Astrocyte (in vitro differentiated cells and primary cell): ENCODE measurements at places on chromosomes 11 and 22. TPM values are rescaled to one million over a fixed set of nuclear protein-coding genes. Genes with fewer than 3 reads are reported as not detected.
A peak's percentile ranks its signal among the peaks of the same experiment; 100 is the strongest.

GRCh38 chr22:28005513-28005912 is 86.5 kb upstream of the PITPNB start:
- DNase-seq, result peak; percentile 36

- DNase-seq, result no peak
Measured at GRCh38 chr11:119363851-119364590, 17.5 kb downstream of the USP2 start.

DNA sequence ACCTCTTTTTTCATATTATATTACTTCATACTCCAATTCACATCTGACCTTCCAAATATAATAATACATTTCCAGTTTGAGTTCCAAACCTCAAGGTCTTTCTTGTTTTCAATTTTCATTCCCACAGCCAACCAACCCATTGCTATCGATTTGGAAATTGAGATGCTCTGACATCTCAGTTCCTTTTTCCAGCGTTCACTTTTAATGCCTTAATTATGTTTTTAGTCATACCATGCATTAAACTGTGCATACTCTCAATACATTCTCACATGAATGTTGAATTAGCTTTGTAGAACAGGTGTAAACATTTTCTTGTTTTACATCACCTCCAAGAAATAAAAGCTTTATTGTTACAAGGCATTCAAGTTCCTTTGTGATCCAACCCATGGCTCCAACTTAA is 294.2 kb upstream of the ANO3 start:
- no peak for DNase-seq

DNA sequence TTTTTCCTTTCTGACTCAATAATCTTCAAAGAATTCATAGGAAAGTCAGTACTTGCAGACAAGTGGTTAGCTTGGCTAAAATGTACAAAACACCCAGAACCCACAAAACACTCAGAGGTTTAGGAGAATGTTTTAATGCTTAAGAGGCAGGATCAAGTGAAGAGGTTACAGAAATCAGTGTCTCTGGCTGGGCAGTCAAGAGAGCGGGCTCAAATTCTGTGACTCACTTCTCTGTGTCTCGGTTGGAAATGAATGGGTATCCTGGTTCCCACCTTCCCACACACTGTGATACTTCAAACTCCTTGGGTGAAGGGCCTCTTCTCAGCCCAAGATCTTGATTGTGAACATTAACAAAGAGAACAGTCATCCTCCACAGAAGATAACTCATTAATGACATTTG is 3.8 kb downstream of the MPEG1 start:
- peak; percentile 82 for DNase-seq

DNA sequence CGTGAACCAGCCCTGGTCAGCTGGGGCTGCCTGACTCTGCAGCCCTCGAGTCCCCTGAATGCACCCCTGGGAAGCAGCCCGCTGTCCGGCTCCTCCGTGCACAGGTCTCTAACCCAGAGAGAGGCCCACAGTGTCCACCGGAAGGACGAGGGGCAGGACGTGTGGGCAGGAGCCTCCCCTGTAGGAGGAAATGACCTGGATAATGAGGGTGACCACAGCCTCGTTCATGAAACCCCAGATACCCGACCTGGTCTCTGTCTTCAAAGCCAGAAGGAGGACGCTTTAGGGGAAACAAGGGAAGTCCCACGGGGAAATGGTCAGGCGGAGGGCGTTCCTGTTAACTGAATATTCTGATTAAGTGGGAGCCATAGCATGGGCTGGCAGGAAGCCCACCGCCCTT is 23.3 kb downstream of the LIF start:
- no peak for DNase-seq

- DNase-seq, result no peak
Measured at GRCh38 chr22:49728570-49729271, 99.0 kb downstream of the BRD1 start.

DNA sequence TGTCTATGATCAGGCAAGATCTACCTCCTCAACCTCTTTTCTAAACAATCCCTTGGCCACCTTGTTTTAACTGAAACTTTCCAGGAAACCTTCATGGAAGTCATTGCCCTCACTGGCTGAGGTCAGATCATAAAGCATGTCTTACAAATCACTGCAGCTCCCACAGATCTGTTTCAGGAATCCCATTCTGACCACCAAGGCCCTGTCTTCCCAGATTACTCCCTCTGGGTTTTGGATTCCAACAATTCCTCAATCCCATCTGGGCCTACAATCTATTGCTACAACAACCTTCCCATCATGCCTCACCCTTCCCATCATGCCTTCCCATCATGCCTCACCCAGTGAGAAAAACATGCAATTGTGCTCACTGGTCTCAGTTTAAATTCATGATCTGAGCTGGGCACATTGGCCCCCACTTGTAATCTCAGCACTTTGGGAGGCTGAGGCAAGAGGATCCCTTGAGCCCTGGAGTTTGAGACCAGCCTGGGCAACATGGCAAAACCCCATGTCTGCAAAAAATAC is 15.9 kb downstream of the ADAMTS15 start:
- DNase-seq, result peak; percentile 47

DNA sequence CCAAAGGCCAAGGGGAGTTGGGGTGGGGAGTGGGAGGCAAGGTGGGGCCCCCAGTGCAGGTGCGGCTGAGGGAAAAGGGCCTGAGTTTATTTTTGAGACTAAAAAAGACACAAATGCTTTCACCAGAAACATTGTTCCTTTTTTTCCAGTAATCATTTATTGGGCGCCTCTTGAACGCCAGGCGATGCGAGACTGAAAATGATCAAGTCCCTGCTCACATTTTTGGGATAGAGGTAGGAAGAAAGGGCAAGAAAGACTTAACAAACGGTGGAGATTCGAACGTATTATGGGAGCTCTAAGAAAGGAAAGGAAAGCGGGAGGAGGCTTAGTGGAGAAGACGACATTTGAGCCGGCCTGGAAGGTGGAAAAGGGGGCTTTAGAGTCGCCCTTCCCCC is 796 bp upstream of the SF3B2 start:
- DNase-seq, result no peak

DNA sequence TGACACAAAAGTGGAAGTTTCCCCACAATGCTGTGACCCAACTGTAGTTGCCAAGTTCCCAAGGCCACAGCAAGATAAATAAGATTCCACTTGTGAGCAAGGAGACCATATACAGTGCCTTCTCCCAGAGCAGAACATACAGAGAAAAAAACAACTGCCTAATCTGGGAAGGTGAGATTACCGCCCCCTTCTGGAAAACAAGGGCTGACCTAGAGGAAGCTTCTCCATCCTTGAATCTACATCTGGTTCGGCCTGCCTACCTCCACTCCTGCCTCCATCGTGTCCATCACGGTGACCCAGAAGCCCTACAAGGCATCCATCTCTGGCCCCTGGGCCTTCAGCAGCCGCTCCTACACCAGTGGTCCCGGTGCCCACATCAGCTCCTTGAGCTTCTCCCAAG is 6.1 kb upstream of the RNASEH2C start:
- DNase-seq, result no peak

- no peak for DNase-seq
Measured at GRCh38 chr22:19341500-19341899, 50.0 kb upstream of the CLTCL1 start.

SPON1 gene
- 1.5 and 2.0 TPM in 2 replicates for total RNA-seq

OTOG gene
- not detected in 2 replicates for total RNA-seq

STK33 gene
- 7.5 and 8.1 TPM in 2 replicates for total RNA-seq

DDIAS gene
- total RNA-seq, result 2.6 and 4.0 TPM in 2 replicates

PISD gene
- 31.8 and 43.2 TPM in 2 replicates for total RNA-seq
